ENCODE measurements at places on chromosomes 1 and 21.

- no peak for DNase-seq
These were observed 11.9 kb downstream of the SFN start for GRCh38 chr1:26874896-26875295.

- DNase-seq, result no peak
These were observed 19.4 kb downstream of the F11R start for GRCh38 chr1:161001525-161001924.

DNA sequence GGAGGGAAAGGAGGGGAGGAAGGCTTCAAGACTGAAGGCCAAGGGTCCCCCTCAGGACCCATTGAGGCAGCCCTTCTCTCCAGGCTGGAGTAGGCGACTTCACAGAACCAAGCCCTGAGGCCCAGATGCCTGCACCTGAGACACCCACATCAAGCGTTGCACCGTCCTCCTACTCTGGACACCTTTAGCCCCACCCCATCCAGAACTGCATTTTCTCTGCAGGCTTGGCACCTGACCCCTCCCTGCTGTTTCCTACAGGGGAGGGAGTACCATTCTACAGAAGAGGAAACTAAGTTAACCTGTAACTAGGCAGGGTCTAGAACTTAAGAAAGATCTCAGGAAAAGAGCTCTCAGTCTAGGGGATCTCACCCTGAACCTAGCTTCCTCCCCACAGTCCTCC is 12.0 kb downstream of the PEF1 start:
- no peak for DNase-seq

GRCh38 chr1:47627471-47628370 is 189.9 kb downstream of the FOXD2 start:
- DNase-seq, result no peak

DNA sequence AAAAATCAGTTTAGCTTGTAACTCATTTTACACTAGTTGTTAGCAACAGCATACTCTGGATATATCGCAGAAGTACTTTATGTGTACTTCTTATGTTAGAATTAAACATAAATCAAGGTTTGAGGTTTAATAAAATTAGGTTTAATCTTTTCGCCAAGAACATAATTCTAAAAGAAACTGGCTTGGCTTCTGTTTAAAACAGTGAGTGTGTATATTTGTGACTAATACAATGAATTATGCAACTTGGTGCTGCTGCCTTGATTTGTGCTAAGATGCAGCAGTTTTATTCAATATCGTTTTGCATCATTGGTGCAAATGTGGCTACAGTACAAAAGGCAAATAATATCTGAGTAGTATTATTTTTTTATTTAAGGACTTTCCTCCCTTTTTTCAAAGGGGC is 44.8 kb downstream of the USP25 start:
- DNase-seq, result no peak

DNA sequence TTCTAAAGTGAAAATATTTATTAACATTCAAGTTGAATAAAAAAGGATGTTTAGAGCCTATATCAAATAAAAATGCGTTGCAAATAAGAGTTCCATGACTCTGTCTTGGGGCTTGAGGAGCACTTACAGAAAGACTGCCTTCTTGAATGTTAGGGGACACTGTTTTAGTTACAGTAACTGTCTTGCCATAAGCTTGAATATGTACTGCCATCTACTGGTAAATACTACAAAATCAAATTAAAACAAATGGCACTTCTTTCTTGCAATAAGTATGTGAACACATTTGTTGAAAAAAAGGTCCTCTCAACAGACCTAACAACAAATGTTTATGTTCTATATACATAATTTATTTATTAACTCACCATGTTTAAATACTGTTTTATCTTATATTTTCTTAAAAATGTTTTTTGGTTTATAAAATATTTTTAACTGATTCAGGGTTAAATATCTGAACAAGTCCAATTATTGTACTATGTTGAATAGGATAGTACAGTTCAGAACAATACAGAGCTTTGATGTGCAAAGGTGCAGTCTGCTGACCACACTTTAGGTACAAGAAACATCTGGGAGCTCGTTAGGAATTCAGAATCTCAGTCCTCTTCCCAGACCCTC is 199.5 kb downstream of the LRRIQ3 start:
- no peak for DNase-seq

DNA sequence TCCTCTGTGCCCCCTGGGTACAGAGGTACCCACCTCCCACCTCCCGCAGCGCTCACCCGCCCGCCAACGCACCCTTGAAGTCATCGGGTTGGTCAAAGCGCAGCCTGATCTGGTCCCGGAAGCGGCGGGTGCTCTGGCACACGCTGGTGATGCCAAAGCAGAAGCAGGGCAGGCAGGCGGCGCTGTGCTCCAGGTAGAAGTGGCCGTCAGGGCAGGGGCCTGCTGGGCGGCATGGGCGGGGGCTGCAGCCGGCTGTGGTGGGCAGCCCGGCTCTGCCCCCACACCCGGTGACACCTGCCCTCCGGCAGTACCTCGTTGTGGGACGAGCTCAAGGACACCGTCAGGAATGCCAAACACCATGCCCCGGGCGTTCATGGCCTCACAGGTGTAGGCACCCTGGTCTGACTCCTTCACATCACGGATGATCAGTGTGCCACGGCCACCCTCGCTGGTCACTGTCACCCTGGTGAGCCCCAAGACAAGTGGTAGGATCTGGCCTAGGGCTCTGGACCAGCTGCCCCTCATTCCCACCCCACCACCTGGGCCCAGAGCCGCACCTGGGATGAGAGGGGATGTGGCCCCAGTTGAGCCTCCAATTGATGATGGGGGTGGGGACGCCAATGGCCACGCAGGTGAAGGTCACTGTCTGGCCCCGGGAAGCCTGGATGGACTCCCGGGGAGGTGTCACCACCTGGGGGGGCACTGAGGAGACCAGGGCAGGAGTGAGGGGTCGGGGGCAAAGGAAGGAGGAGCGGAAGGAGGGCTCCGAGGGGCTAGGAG is 52.5 kb downstream of the HSPG2 start:
- peak; percentile 57 for DNase-seq

- DNase-seq, result no peak
These were observed 56.8 kb downstream of the ARHGEF16 start for GRCh38 chr1:3511306-3511705.
